Heart left ventricle (tissue), 16 donors: ENCODE measurements at places on chromosomes 3 and 15. TPM values are rescaled to one million over a fixed set of nuclear protein-coding genes. Genes with fewer than 3 reads are reported as not detected.

DNA sequence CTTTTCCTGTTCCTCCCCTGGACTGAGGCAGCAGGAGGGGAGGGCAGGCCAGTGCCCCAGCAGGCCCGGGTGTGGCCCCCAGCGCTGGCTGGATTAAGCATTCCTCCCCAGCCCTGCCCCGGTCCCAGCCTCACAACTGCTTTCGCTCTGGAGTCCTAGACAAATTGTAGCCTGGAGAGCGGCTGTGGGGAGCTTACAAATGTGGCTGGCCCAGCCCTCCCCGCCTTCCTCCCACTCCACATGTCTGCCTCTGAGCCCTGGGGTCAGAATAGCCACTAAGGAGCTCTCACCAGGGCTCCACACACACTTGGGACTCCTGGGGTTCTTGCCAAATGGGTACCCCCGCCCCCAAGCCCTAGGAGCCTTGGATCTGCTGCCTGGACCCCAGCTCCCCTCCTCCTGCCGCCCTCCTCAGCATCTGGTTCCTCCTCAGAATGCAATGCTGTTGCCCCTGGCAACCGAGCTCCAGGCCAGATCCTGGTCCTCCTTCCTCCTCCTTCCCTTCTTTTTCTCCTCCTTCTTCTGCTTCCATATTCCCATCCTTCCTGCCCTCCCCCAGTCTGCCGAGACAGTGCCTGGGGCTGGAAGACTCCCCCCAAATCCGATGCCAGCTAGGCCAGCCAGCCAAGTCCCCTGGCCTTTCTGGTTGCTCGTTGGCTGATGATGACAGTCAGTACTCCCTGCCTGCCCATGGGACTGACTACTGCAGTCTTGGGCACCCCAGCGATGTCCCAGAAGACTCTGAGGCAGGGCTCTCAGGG is 91.1 kb downstream of the LINGO1 start:
- peak; percentile 54 for DNase-seq

- DNase-seq = no peak
These were observed 1.8 kb upstream of the CSPG5 start for GRCh38 chr3:47580481-47580880.

DNA sequence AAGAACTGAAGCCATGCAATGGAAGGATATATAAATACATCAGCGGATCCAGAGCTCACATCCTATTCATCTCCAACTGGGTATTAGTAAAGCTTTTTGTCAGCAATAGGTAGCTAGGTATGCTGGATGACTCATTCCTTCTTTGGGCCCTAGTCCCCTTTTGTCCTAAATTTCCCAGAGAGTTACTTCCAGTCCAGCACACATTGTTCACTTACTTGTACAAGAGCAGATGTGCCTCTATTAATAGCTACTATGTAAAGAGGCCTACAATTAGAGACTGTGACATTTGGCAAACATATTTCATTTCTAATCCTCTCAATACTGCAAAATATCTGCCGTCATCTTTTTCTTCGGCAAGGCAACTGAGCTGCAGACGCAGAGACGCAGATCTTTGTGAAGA is 1.7 kb upstream of the SLC4A7 start:
- no peak for DNase-seq

GRCh38 chr3:51622413-51622812 is 48.6 kb upstream of the TEX264 start:
- DNase-seq = no peak

DNA sequence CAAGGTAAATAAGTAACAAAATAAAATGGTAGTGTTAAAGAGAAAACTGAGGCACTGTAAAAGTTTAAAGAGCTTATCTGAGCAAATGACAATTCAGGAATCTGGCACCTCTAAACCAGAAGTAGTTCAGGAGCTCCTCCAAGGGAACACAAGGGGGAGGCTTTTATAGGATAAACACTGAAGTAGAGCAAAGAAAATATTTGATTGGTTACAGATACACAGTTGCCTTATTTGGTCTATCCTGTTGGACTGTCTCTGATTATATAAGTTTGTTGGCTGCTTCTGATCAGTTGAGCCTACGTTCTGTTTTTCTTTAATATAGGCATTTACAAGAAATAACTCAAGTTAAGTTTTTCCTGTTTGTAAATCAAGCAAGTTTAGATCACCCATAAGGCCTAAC is 146.9 kb downstream of the ERC2 start:
- no peak for DNase-seq

- no peak for DNase-seq
These were observed 25.2 kb upstream of the C2CD4B start for GRCh38 chr15:62190274-62190673.

DNA sequence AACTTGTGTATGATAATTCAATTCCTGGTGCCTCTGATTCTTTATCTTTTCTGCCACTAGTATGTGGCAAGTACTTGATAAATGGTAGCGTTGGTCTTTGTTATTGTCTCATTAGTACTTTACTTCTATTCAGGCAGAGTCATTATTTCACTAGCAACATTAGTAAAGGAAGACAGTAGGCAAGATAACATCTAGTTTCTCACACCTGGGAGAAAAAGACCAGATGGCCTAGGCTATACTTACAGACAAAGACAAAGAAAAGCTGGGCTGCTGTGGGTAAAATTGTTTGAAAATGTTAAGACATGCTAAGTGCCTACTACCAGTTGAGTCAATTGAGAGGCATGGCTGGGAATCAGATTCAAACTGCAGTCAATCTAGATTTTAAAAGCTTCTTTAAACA is 198.7 kb upstream of the CMC1 start:
- no peak for DNase-seq

- no peak for DNase-seq
These were observed 312.1 kb downstream of the GRM7 start for GRCh38 chr3:7172996-7173395.

DNA sequence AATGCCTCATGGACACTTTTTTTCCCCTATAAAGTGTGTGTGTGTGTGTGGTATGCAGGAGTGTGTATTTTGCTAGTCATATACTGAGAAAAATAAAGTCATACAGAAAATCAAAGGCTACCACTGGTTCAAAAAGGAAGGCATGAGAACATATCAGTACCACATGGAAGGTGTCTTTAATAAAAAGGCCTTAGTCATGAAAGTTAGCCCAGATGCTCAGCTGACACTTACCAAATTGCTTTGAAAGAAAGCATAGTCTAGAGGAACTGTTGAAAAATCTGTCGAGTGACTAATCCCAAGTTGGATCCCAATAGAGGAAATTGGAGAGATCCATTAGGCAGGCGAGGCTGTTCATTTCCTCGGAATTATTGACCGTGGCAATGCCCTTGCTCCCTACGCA is 432.9 kb upstream of the CFAP20DC start:
- DNase-seq = no peak

- DNase-seq = no peak
These were observed 415.0 kb downstream of the PDCD6IP start for GRCh38 chr3:34213478-34213877.

GRCh38 chr3:88150371-88150770 is 612 bp downstream of the C3orf38 start:
- DNase-seq = no peak

GRCh38 chr15:22959321-22960101 is 20.7 kb downstream of the CYFIP1 start:
- no peak for DNase-seq

DNA sequence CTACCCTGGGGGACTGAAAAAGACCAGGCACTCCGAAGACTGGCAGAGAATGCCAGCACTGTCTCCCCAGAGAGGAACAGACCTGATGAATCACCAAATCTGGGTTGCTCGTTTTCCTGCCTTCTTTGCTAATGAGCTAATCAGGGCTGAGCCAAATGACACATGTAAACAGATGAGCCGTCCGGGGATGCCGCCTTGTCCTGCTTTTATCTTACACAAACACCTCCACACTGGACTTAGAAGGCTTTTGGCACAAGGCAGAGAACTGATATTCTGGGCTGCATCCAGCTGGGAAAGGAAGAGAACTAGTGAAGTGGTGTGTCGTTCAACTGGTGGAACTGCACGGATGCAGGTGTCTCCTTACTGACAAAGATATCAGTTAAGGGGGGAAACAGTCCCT is 88.1 kb downstream of the MECOM start:
- DNase-seq = no peak

GRCh38 chr15:65056868-65057548 is 10.8 kb downstream of the RASL12 start:
- DNase-seq = no peak

- DNase-seq = no peak
These were observed 41.2 kb downstream of the RAB7A start for GRCh38 chr3:128767094-128767750.

DNA sequence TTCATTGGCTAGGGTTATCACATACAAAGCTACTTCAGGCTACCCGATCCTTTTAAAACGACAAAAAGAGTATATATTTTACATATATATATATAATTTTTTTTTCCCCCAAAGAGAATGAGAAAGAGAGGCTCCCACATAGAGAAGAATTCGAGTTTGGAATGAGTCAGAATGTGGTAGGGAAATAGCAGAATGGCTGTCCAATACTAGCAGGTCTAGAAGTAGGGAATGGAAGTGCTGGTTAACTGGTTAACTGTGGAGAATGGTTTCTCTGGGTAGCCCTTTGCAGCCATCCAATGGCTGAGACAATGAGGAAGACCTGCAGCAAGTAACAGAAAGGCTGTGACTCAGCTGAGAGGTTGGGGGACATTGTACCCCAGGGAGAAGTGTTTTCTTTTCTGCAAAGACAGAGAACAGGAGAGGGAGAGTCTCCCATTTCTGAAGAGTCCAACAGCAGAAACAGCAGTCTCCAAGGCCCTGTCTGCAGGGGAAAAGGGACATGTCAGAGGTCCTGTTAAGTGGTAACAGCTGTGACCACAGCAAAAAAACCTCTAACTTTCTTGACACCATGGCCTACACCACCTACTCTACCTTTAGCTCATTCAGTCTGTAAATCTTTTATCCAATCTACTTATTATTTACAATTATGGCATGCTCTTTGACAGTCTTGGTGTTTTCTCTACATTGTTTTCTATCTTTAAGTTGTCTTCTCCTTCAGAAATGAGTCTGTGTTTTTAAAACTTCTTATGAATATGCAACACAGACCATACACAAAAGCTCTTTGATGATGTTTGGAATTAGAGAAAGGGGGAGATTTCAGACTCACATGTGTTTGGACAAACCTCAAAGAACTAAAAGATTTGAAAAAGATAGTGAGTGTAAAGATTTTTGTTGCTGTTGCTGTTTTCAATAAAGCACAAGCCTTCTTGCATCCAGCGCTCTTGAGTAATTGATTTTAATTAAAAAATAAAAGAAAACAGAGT is 116.1 kb upstream of the SLC7A14 start:
- DNase-seq = no peak

DNA sequence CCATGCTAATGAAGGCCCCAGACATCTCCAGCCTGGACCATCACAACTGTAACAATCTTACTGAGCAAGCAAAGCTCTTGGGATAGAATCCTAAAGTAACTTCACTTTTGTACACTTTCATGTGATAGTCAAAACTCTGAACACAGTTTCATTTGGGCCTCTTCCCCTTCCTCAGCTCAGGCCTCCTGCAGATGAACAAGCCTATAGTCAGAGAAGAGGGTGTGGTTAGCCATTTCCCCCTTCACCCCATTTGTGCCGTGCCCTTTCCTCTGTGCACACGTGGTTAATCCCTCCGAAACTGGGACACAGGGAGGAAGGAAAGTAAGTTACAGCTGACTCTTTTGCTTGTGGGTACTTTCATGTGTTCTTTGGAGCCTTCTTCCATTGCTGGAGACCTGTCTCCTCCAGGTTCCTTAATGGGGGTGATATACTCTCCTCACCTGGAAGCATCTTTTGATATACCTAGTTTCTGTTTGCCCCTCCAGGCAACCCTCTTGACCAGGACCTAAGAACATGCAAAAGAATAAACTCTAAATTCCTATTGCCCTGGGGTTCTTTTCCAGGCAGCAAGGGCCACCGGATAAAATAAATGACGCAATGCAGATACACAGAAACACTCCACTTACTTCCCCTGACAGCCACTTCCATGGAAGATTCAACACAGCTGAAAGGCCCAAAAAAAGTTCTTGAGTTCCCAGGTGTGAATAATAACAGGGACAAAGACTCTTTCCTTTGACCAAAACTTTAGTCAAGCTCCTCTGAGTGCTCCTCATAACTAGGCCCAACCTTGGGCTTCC is 29.6 kb upstream of the CSTA start:
- DNase-seq = no peak

- peak; percentile 48 for DNase-seq
These were observed 10.8 kb upstream of the VPS33B start for GRCh38 chr15:91032919-91033803.

DNA sequence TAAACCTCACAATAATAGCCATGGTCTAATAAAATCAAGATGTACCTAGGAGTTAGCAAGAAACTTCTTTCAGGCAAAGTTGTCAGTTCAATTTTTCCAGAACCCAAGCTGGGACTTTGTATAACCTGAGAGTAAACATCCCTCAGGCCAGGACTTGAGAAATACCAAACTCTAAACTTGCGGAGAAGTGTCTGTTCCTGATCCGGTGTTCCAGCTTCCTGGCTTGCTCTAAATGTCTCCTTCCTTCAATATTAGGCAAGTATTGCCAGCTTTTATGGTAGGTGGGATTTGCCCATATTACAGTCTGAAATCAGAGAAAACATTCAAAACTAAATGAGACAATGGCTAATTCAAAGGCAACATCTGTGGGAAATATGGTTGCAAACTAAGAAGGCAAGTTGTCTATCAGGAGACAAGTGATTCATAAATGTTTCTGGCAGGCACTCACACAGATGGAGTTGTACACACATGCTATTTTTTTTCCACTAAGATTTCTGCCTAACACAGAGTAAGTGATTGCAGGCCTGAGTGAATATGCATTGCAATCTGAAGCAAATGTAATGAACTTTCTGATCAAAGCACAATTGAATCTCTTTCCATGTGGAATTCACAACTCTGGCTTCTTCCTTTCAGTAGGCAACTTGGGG is 88.3 kb upstream of the COL8A1 start:
- no peak for DNase-seq

DNA sequence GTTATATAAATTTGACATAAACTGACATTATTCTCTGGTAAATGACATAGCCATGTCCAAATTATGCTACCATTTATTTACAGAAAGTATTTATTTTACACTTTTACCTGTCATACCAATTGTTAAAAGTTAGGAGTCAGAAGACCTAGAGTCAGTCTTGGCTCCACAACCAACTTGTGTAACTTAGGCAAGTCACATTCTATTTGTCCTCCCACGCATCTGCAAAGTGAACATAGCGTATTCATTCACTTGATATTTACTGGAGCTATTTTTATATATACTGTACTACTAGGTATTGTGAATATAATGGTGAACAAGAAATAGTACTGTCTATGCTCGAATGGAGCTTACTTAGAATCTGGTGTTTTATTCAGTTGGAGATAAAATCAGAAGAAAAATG is 78.7 kb downstream of the ZNF280D start:
- no peak for DNase-seq

- no peak for DNase-seq
These were observed 107.4 kb downstream of the LRIG1 start for GRCh38 chr3:66393333-66394005.

The DNAH12 gene
- not detected for total RNA-seq

The AGBL1 gene
- total RNA-seq = not detected

The PCBP4 gene
- total RNA-seq = 62.8 TPM

The SPINT1 gene
- total RNA-seq = 2.6 TPM

The PATL2 gene
- total RNA-seq = 4.1 TPM

The CLDN16 gene
- not detected for total RNA-seq

The C3orf62 gene
- total RNA-seq = 3.2 TPM

The TTLL13 gene
- 0.32 TPM for total RNA-seq

The PDZRN3 gene
- 72.0 TPM for total RNA-seq
